Activated CD4-positive, alpha-beta T cell treated with anti-CD3 and anti-CD28 coated beads, Interleukin-2, amount 10 ng/mL, durations not matched to agents 24 days and 14 days (primary cell): ENCODE measurements at places on chromosomes 2 and 18.

DNA sequence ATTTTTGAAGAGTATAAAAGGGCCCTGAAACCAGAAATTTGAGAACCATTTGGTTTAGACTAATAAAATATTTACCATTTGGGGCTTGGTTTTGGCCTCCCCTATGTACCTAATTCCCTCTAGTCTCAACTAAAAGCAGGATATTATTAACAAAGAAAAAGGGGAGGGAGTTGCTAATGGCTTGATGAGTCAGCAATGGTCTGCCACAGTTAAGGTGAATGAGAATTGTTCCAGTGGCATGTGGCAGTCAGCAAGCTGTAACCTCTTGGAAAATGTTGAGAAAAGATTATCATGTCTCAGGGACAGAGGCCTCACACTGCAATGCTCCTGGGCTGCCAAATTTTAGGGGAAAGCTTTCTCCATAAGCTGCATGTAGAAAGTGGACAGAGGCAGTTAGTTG is 20.1 kb upstream of the SLC39A10 start:
- DNase-seq = no peak

DNA sequence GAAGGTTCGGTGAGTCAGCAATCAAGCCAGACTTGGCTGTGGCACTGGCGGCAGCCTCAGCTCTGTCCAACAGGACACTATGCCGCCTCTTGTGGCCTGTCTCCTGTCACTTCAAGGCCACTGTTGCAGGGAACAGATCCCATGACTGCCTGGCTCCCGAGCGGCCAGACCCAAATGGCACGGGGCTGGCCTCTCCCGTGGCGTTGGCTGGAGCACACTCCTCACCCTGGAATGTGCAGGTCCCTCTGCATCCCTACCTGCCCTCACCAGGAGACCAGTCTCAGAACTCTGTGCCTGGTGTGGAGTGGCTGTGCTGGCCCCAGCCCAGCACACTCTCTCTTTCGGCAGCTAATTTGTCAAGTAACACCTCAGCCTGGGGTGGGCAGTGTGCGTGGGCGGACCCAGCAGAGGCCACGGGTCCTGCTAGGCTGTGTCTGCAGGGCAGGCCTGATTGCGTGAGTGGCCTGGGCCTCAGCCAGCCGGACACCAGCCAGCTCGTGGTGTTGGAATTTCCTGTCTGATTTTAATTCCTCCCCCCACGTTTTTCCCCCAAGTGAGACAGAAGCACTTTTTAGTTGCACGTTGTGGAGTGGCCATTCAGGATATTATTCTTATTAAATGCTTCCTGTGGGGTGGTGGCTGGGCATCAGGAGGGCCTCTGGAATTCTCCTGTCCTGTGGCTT is 179.3 kb downstream of the GLI2 start:
- DNase-seq = no peak

DNA sequence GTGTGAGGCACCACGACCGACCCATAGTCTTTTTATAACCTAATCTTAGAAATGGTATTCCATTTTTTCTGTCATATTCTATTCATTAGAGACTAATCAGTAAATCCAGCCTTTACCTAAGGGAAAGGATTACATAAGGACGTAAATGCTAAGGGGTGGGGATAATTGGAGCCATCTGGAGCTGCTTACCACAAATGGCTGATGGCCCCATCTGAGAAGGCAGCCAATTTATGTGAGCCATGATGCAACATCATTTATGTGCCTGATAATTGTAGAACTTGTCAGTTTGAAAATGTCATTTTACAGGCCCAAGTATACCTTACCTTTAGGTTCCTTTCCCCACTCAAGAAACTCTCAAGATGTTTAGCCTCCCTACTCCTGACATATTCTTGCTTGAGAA is 44.0 kb downstream of the ARHGEF33 start:
- no peak for DNase-seq

GRCh38 chr18:40388121-40388520 is 1566.9 kb upstream of the PIK3C3 start:
- no peak for DNase-seq

DNA sequence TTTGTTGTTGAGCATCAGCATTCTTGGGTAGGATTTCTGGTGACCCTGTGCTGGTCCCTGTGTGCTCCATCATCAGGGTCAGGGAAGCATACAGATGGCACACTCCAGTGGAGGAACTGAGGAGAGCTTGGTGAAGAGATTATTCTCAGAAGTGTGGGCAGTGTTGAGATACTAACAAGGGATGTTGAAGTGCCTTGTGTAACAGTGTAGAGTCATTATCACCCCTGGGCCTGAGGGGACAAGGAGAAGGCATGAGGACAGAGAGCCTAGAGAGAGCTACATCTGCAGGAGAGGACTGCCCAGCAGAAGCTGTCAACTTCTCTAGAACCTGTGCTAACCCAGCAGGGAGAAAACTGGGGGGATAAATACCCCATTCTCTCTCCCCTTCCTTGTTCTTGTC is 189.0 kb downstream of the PLCL1 start:
- peak; percentile 45 for DNase-seq

DNA sequence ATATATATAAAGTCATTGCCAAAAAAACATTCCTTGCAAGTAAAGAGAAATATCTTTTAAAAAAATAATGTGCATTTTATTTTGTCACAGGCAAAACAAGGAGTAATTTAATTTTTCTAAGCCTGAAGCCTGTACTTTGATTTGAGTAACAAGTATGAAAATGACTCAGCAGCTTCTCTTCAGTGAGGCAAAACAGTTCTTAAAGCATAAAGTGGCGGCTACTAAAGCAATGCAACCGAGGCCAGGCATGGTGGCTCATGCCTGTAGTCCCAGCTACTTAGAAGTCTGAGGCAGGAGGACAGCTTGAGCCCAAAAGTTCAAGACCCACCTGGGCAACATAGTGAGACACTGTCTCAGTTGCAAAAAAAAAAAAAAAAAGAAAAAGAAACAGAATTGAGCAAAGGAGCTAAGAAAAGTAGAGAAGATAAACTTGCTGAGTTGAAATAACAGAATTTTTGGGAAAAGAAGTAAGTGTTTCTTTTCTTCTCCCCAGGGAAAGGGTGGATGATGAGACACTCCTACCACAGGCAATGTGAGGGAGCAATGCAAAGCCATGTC is 29.6 kb downstream of the DOK1 start:
- DNase-seq = peak; percentile 68

DNA sequence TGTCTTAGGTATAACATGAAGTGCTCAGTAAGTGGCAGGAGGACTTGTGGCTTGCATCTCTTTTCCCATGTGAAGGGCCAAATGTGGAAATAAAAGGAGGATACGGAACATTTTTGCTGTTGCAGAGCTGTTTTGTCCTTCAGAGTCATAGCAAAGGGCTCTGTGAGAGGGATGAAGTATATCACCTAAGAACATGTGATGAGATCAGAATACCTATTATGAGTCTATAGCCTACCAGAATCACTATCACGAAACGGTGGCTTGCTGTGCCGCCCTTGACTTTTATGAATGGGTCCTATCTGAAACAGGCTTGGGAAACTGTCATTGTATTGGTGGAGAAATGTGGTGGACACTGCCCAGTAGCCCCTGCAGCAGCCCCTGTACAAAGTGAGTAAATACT is 67.0 kb upstream of the ITGB6 start:
- DNase-seq = no peak

- DNase-seq = no peak
Measured at GRCh38 chr18:2173486-2173885, 397.8 kb downstream of the METTL4 start.

DNA sequence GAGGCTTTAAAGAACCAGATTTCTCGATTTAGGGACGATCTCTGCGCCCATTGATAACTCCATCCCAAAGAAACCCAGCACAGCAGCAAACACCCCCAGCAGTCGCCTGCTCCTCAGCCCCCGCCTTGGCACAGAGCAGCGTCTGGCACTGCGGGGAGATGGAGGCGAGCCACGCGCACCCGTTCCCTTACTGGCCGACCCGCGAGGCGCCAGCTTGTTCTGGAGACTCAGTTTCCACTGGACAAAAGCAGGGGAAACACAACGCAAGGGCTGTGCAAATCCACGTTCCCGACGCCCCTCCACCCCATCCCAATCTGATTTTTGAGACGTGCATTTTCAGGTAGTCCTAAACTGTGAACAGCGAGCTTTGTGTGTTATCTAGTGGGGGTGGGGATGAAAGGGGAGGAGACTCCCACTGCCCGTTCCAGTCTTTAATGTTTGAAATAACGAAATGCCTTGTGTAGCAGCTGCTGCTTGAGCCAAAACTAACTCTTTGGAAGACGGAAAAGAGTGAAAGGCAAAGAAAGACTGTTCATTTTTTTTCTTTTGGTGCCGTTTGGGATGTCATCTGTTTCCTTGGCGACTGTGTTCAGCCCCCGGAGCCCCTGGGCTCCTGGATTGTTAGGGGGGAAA is 143.2 kb downstream of the MEIS1 start:
- no peak for DNase-seq

DNA sequence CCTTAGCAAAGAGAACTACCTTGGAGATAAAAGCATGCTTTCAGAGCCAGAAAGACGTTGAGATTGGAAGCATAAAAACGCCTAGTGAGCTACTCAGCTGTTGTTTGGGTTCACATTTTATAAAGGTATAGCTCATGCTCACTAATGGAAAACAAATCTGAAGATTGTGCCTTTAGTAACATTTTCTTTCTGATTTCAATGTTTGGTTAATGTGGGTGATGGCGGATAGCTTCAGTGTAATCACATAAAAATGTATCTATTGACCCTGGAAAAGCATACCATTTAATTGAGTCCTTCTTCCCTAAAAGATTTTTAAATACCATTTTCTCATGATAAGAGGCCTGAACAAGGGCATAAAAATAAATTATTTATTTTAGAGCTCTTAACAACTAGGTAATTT is 73.4 kb downstream of the DTNA start:
- no peak for DNase-seq

DNA sequence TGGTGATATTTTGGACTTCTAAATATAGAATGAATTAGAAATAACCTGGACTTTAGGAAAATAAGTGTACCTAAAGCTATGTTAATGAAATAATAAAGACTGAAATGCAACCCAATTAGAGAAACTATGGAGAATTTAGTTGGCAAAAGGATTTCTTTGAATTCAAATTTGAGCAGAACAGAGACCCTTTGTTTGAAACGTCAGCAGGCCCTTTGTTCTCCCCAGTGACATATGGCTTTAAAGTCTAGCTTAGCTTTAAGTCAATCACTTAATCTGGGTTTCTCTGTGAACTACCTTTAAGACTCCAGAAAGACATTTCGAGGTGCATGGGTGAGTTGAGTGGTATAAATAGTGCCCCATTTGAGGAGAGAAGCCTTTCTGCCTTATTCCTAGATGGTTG is 130.5 kb upstream of the CREB1 start:
- DNase-seq = no peak

GRCh38 chr2:69518841-69519240 is 81.6 kb upstream of the NFU1 start:
- no peak for DNase-seq

DNA sequence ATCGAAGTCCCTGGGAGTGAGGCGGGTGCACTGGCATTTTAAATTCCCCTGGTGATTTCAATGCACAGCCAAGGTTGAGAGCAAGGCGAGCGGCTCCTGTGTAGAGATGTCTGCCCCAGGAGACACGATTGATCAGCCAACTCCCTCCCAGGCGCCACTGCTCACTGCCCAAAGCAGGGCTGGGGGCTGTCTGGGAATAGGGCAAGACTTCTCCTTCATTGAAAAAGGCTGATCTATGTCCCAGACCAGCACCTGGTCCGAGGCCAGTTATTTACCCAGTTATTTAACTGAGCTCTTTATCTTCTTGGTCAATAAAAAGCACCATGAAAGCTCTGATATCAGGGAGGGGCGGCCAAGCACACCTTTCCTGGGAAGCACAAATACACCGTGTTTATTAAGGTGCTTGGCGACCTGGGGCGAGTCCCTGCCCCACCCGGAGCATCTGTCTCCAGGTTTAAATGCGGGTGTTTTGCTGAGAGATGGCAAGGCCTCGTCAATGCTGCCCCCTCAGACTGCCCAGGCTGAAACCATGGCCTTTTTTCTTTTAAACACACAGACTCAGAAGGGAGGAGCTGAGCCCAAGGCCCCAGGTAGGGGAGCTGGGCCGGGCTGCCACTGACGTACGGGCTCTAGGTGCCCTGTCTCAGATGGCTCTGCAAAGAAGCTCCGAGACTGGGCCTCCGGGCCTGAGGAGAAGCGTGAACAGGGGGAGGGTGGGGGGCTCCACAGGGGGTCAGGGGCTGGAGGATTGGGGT is 73.9 kb upstream of the HPCAL1 start:
- DNase-seq = no peak

GRCh38 chr18:75362435-75362834 is 65.1 kb downstream of the SMIM21 start:
- no peak for DNase-seq

DNA sequence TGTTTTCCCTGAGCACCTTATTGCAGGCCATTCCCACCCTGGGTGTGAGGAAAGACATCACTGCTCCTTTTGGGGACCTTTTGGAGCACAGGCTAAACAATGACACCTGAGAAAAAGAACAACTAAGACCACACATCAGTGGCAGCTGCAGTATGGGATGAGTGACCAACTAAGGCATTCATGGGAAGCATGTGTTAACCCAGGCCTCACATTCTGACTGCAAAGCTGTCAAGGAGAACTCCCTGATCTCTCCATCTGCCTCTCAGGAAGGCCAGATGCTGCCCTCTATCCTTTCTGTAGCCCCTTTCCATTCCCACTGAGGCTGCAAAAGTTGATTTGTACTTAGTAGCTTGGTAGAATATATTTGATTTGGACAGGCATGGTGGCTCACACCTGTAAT is 277.7 kb upstream of the FBXO11 start:
- no peak for DNase-seq

DNA sequence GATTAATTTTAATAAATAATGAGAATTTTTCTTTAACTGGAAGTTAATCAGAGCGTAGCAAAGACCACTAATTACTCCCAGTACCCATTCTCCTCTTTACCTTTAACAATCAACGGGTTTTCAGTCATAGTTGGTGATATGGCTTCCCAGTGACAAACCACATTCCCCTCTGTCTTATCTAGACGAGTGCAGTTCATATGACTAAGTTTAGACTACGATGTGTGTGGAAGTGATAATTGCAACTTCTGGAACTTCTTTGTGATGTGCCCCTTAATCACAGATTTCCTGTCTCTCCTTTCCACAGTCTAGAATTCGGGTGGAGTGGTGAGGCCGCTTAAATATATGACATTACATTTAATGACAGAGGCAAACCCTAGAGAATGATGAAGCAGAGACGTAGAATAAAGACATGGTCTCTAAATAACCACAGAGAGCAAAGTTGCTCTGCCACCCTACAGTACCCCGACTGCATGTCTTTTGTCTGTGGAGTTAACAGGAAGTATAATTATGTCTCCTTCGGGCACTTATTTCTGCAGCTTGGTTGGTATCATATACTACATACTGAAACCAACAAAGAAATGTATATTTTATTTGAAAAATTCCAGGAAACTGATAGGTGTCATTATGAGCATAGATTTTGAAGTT is 693.3 kb upstream of the CDH7 start:
- no peak for DNase-seq

GRCh38 chr18:21117409-21118131 is 6.0 kb upstream of the ROCK1 start:
- no peak for DNase-seq

- DNase-seq = no peak
Measured at GRCh38 chr2:65554765-65555591, 122.6 kb upstream of the SPRED2 start.

DNA sequence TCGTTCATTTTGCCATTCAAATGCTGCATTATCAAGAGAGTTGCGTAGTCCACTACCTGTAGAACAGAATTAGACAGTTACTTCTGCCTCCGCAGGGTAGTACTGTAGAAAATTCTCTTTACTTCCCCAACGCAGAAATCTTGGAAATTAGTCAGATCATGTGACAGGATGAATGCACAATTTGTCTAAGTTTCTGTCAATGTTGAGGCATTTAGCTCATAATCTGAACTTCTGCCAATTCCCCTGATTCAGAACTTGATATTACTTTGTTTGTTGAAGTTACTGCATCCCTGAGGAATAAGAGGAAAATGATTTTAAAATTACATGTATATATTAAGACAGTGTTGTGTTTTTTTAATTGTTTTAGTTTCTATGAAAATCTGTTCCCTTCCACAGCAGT is 83.4 kb downstream of the TTC27 start:
- DNase-seq = no peak
